ENCODE measurements at places on chromosomes 2 and 18.

DNA sequence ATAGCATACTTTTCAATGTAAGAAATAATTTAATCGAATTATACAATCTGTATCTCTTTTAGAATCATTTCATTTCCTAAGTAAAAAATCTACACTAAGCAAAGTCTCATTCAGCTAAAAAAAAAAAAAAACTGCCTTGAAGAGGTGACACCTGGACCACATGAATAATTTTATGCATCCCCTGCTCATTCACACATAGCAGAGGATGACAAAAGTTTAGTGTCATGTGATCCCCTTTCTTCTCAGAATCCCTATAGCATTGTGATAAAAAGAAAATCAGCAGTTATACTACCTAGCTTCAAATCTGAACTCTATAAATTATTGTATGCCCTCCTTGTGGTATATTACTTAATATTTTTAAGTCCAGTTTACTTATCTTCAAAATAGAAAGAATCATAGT lies 603.8 kb downstream of the ERBB4 start:
- no peak for DNase-seq

GRCh38 chr18:44862112-44862511 lies 181.4 kb downstream of the SETBP1 start:
- no peak for DNase-seq

DNA sequence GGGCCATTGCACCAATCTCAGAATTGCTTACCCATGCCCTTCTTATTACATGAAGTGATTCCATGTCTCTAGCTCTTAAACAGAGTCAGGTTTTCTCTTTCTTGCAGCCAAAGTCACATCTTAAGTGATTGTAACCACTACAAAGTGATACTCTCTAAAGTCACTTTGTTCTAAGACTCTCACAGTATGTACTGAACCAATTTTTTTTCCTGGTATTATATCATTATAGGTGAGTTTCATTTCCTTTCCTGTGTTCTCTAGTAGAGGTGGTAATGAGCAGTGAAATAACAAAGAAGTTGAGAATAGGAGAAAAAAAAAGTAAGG lies 66.3 kb upstream of the DARS1 start:
- no peak for DNase-seq

DNA sequence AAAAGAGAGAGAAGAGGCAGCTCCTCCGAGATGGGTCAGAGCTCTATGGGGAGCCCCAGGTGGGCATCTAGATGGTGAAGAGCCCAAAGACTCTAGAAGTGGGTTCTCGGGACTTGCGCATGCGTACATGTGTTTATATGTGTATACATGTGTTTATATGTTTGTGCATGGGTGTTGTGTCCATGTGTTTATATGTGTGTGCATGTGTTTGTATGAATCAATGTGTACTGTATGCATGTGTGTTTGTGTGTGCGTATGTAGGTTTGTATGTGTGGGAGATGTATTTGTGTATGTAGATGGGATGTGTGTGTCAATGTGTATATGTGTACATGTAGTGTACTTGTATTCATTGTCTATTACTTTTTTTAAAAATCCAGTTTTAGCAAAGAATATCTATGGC lies 25.6 kb downstream of the DNPEP start:
- DNase-seq = no peak

DNA sequence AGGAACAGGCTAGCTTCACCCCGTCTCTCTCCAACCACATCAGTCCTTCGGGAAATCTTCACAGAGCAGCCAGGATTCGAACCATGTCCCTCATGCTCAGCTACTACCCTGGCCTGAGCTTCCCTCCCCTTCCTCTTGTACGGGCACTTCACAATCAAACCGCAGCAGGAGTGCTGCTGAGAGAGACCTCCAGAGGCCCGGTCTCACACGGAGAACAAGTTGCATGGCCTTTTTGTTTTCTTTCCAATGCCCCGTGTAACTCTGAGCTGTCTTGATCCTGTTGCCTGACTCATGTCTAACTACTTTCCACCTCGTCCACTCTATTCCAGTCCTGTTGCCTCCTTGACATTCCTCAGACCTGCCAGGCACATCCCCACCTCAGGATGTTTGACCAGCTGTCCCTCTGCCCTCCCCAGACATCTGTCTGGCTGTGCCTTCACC lies 25.4 kb downstream of the FBLN7 start:
- no peak for DNase-seq

DNA sequence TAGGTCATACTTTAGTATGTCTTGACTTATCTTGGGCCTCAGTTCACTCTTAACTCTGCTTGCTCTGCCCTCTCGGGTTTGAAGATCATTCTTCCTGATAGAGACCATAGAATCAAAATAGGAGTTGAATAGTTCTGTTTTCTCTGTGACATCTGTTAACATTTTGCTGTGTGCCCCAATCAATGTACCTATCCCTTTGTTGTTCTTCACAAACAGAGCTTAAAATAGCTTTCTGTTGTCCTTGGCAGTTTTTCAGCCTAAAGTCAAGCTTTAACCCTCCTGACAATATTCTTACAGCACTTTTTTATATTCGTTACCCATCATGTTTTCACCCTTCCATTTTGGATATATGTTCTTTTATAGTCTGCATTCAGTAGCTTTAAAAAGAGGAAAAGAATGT lies 724.5 kb upstream of the FANCL start:
- DNase-seq = no peak

GRCh38 chr18:79816981-79817606 lies 19.4 kb downstream of the KCNG2 start:
- DNase-seq = no peak

DNA sequence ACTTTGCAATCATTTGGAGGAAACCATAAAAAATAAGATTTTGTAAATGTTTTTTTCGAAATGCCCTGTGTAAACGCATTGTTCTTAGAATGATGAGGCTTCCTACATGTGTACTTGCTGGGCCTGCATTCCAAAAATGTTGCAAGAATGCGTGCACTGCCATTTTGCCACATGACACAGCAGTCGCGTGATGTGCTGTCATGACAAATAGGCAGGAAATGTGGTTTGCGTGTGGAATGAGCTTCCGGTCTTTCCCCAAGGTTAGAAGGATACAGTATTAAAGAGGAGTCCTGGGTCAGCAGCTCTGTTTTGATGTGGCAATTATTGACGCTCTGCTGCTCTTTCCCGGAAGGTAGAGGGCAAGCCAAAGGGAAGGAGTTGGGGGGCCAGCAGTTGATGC lies 18.1 kb upstream of the SERPINB2 start:
- DNase-seq = no peak

DNA sequence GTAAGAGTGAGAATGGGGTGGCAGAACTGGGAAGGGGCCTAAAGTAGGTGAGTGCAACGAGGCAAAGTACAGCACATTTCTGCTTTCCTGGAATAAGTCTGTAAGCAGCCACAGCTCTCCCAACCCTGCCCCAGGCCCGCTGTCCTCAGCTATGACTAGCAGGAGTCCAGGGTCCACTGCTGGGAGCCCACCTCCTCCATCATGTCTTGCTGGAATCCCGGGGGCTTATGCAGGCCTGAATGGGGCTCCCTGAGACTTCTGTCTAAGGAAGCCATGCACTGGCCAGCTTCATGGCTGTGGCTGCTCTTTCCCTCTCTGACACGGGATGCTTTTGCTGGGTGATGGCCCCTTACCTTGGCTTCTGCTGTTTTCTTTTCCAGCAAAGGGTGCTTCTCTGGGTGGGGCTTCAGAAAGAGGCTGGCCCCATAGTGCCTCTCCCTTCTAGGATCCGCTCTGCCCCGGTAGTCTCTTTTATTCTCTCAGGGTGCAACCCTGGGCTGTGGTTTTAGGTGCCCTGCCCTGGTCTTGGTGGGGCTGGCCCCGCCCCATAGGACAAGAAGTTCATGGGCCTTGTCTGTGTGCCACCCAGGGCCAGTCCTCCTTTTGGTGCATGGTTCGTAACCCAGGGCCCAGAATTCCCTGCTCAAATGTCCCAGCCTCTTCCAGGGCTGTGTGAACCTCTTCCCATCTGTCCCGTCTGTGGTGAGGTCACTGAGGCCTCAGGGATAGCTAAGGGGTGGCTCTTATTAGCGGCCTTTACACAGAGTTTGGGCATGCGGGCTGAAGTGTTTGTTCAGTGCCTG lies 33.8 kb upstream of the POLE4 start:
- no peak for DNase-seq

DNA sequence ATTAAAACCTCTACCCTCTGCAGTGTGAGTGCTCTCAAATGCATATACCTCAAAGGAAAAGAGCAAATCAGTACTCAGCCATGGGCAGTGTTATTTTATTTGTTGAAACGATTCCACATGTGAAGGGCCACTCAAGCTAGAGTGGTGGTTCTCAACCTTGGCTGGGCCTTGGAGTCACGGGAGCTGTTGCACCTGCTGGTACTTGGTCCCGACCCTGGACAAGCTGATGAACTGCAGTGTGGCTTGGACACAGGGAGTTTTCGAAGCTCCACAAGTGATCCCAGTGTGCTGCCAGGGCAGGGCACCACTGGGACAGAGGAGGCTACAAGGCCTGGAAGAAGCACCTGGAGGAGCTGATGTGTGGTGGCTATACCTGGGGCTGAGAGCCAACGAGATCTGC lies 19.7 kb downstream of the GNLY start:
- DNase-seq = no peak
